ENCODE measurements at places on chromosomes 2 and 18.

- no peak for DNase-seq
These were observed 28.4 kb downstream of the ARHGAP28 start for GRCh38 chr18:6757931-6758330.

DNA sequence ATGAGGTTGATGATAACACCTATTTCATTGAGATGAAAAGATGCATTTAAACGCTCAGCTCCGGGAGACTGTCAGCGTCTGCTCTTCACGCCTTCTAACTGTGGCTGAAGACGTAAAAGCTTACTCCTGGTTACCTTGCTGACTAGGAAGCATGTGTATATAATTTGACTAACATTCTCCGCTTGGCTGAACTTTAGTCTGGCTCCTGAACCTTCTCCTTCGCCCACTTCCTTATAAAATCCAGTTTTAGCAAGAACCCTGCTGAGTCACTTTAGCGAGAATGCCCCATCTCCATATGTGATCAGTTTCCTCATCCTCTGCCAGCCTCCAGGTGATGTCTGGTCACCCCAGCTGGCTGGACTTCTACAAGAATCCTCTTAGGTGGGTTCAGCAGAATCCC is 12.7 kb upstream of the CREG2 start:
- DNase-seq = no peak

DNA sequence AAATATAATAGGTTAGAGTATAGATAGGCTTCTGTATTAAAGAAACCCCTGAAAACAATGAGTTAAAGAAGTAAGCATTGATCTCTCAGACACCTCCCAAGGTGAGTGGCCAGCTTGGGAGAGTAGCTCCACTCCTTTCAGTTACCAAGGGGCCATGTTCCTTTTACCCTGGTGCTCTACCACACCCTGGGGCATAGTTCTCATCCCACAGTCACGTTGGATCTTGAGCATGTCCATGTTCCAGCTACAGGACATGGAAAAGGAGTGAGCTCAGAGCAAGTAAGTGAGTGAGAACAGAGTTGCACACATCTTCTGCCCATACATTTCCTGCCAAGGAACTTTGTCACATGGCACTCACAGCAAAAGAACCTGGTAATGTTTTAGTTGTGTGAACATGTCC is 325.9 kb upstream of the SLC39A10 start:
- DNase-seq = no peak

DNA sequence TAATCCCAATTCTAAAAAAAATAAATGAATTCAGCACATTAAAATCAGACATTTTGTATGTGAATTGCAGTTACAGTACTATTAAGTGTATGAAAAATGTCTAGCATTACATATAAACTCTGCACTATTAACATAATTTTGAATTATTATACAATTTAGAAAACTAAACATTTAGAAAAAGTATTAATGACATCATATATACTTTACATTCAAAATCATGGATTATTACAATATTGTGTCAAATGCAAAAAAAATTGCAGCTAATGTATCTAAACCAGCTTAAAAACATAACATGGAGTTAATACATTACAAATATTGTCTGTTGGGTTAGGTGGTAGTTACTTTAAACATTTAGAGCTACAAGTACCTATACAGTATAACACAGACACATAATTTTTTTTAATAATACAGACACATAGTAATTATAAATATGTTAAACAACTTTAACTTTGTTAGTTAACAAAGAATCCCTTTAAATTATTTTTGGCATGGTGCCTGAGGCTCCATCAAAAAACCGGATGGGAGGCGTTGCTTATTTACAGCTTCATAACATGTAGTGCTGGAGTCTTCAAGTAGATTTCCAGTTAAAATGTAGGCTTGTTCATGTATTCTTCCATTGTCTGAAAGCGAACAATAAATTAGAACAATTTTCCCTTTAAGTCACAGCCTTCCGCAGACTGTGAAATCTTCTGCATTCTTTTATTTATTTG is 79.1 kb downstream of the AP1S3 start:
- no peak for DNase-seq

DNA sequence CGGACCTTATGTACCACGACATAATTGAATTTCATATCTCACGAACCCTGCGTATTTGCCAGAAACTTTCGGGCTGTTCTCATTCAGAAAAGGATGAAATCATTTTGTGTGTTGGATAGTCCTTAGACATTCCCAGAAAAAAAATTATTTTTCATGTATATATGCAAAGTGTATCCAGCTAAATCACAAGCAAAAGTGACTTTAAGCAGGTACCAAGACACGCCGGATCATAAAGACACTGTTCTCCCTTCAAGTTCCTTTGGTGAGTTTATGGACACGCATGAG is 35.1 kb upstream of the PNO1 start:
- no peak for DNase-seq

- DNase-seq = no peak
These were observed 52.0 kb downstream of the FBXO36 start for GRCh38 chr2:229974266-229974665.

- no peak for DNase-seq
These were observed 50.1 kb upstream of the UNC80 start for GRCh38 chr2:209721497-209721896.

DNA sequence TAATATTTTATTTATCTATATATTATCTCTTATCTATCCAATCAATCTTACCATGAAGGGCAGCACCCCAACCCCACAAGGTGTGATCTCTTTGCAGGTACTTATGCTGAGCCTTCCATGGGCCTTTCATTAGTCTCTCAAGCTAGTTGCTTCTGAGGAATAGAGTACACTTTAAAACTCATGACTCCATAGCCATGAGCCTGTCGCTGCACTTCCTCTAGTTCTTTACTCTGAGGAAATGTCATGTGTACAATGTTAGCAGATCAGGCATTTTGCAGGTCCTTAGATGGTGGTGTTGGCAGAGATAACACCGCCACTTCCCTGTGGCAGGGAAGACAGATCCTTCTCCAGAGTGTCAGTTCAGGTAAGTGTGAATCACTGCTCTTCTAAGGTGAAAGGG is 29.5 kb upstream of the STAT4 start:
- no peak for DNase-seq

GRCh38 chr2:217970206-217970605 is 32.6 kb downstream of the TNS1 start:
- DNase-seq = no peak

- no peak for DNase-seq
These were observed 12.8 kb upstream of the CAVIN2 start for GRCh38 chr2:191859681-191860080.

DNA sequence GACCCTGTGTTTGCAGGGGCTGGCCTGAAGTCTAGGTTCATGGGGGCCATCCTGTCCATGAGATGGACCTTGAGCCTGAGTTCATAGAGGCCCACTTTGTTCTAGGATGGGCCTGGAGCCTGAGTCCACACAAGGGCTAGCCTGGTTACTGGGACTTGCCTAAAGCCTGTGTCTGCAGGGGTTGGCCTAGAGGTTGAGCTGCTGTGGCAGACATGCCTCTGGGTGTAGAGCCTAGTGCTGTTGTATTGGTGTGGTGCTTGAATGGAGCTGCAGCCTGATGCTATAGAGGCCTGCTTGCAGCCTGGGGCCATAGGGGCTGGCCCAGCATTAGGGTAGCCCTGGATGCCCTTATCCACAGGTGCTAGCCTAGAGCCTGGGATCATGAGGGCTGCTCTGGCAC is 23.9 kb upstream of the RASGRP3 start:
- no peak for DNase-seq

GRCh38 chr18:68083776-68084175 is 567.3 kb upstream of the DSEL start:
- DNase-seq = no peak

- DNase-seq = no peak
These were observed 77.3 kb downstream of the KLHL14 start for GRCh38 chr18:32695534-32695933.

GRCh38 chr2:165105926-165106325 is 97.9 kb downstream of the SCN3A start:
- DNase-seq = no peak

- DNase-seq = no peak
These were observed 623.5 kb upstream of the DDX18 start for GRCh38 chr2:117190856-117191559.

- DNase-seq = no peak
These were observed 160.6 kb downstream of the METTL4 start for GRCh38 chr18:2410688-2411087.

DNA sequence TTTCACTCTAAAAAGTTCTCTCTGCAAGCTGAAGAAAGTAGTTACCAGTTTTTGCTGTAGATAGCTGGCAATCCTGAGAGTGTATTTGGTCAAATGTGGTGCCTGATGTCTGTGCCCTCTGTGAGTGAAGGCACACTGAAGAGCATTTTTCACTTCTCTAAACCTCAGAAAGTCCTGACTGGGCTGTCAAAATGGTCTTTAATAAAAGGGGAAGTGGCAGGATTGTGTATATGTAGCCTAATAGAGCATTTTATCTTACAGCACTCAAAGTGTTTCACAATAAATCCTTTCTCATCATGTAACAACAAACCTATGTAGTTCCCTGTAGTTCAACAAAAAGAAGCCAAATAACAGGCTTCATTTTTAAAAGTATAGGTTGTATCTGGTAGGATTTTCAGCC is 1552.3 kb upstream of the SLC39A10 start:
- no peak for DNase-seq

DNA sequence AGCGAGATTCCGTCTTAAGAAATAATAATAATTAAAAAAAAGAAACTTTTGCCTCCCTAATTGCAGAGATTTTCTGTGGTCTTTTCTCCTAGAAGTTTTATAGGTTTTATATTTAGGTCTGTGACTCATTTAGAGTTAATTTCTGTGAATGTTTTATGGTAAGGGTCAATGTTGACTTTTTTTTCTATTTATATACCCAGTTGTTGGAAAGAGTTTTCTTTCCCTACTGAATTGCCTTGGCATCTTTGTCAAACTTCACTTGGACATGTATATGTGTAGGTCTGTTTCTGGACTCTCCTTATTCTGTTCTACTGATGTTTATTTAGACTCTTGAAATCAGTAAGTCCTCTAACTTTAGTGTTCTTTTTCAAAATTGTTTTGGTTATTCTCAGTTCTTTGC is 5.5 kb downstream of the ZNF512 start:
- no peak for DNase-seq

GRCh38 chr2:129673847-129674711 is 305.4 kb upstream of the RAB6C start:
- no peak for DNase-seq

- no peak for DNase-seq
These were observed 3.8 kb downstream of the GALNT5 start for GRCh38 chr2:157261199-157261782.

DNA sequence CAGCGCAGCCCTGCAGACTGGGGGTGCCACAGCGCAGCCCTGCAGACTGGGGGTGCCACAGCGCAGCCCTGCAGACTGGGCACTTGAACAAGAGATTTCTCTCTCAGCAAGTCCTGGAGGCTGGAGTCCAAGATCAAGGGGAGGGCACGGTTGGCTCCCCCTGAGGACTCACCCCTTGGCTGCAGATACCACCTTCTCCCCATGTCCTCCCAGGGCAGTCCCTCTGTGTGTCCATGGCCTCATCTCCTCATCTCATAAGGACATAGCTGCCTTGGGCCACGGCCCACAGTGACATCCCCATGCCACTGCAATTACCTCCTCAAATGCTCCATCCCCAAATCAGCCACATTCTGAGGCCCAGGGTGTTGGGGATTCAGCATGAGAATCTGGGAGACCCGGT is 98.2 kb downstream of the TPO start:
- no peak for DNase-seq

DNA sequence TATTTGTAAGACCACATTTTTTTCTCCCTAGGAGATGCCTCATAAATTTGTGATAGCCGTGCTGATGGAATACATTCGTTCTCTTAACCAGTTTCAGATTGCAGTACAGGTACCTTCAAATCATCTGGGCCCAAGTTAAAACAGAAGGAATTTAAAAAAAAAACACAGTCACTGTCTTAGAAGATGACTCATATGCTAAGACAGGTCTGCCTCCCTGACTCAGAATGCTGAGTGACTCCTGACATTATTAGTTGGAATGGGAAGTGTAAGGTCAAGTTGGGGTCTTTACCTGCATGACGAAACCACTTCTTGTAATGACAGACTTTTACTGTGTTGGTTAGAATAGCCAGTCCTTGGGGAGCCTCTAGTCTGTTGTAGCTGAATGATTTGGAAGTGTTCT is 26.3 kb downstream of the RMC1 start:
- no peak for DNase-seq

DNA sequence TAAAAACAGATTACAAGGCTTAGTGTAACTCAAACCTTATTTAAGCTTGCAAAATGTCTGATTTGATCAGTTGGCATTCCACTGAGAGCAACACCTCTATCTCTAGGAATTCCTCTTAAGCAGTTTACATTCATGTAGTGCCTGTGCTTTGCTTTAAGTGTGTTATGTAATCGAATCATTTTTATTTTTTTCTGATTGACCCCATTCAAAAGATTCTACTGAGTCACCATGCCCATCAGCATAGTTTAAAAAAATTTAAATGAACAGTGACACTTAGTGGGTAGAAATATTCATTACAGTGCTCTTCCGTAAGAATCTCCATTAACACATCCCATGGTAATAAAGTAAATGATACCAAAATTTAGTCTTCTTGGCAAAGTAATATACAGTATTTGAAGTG is 67.8 kb upstream of the SLC4A10 start:
- DNase-seq = no peak

DNA sequence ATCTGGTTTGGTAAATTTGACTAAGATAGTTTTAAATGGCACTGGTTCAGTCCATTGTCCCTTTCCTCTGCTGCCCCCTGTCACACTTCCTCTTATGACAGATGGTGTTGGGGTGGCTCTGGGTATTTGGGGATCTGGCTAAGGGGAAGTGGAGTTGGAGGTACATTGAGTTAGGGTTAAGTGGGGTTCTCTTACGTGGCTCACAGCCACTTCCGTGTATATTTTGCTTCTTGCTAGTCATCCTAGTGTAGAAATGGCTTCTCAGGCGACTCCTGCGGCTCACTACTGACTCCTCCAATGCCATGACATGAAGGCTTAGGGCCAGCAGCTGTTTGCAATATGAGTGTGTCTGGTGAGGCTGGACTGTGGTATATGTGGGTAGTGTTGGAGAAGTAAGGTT is 187.0 kb downstream of the HAUS1 start:
- DNase-seq = no peak

DNA sequence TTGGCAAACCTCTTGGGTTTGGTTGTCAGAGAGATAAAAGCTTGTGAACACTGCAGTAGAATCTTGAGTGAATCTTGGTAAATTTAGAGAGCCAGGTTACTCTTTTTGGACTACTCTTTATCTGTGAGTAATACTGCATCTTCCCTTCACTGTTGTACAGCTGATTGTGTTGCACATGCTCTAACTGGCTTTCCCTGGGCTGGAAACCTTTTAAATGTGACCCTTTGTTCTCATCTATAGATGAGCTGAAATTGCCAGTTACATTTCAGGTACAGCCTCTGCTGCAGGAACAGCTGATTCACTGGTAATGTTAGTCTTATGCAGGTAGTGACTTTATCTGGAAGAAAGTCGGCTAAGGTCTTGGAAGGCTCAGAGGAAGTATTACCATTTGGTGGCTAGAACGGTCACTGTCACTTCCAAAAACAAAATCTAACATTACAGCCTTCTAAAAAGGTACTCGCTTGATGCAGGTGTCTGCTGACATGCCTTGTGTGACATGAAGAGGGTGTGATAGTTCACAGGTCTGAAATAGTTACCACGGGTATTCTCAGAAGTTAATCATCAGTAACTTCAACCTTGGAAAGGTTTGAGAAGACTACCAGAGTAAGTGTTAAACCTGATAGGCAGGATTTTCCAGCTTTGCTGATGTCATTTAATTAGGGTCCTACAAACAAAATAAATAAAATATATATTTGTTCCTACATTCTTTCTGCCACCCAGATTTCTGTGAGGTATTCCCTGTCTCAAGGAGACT is 851.1 kb downstream of the SLC4A3 start:
- DNase-seq = no peak
